Thyroid gland (tissue), 4 donors: ENCODE measurements at places on chromosomes 13 and 19. TPM values are rescaled to one million over a fixed set of nuclear protein-coding genes. Genes with fewer than 3 reads are reported as not detected.

ZNF682 gene
- total RNA-seq, result 12.7 TPM

KCNRG gene
- 2.3 TPM for total RNA-seq

KCNN1 gene
- total RNA-seq, result not detected

FBXL3 gene
- 164 TPM for total RNA-seq

ANKRD27 gene
- total RNA-seq, result 45.1 TPM

FAM216B gene
- not detected for total RNA-seq
